Kidney tubule cell (primary cell): ENCODE measurements at places on chromosomes 11 and 22.

DNA sequence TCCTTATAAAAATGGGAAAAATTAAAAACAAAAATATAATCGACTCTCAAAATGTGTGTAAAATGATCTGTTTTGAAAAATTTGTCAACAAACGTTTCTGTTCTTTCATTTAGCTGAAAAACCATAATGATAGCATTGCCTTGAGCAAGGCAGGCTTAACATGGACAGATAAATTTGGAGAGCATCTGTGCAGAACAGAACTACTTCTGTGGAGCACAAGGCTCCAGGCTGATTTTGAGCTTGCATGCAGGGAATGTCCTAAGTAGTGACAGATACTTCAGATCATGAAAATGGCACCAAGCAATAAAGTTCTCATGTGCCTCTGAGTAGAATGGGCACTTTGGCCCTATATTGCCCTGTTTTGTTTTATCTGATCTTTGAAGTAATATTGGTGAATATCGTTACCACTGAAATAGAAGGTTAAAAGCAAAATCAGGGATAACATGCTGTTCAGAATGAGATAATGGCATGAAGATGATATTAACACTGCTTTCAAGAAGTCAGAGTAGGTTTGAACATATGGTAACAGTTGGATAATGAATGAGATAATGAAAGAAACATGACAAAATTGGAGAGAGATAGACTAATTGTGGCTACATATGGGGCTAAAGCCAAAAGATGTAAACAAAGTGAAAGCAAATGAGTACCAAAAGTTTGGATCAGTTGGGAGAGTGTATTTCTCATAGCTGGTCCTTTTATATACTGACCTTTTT lies 730.5 kb upstream of the CCDC179 start:
- DNase-seq, result no peak

GRCh38 chr11:45788887-45789286 lies 16.1 kb upstream of the SLC35C1 start:
- DNase-seq, result no peak

DNA sequence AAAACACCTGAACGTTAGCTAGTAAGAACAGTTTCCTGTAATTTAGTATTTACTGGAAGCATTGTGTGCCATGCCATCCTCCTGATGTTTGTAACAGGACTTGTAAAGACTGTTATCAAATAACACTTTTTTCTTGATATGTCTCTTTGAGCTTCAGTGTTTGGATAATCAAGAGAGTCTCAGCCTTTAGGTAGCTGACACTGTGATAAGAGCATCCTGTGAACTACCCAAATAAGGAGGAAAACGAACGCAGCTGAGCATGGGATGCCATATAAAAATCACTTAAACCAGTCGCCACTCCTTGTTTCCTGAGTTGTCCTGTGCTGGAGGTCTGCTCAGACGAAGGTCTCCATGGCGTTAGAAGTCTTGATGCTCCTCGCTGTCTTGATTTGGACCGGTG lies at the start of gene OOSP2:
Gene OOSP2 (plus strand): TSS at position 301 of the 400 bp plus-strand sequence. CDS start 51 bp downstream, at position 352.
- no peak for DNase-seq

DNA sequence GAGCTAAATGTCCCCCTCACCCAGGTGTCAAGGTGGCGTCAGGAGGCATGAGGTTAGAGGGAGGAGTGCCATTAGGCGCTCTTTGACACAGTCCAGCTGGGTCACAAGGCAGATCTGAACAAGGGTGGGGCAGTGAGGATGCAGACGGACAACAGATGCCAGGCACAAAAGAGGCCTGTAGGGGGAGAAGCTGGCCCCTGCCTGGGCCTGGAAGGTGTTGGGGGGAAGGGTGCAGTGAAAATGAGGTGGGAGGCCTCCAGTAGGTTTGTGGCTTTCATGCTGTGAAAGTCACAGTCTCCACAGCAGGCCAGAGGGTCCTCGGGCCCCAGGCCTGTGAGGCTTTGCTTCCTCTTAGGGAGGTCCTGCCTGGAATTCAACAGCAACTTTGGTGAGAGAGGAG lies 85.0 kb upstream of the PLET1 start:
- no peak for DNase-seq

- DNase-seq, result no peak
Measured at GRCh38 chr22:35448523-35448922, 48.6 kb downstream of the MCM5 start.
